ENCODE measurements at places on chromosomes 13 and 19.

DNA sequence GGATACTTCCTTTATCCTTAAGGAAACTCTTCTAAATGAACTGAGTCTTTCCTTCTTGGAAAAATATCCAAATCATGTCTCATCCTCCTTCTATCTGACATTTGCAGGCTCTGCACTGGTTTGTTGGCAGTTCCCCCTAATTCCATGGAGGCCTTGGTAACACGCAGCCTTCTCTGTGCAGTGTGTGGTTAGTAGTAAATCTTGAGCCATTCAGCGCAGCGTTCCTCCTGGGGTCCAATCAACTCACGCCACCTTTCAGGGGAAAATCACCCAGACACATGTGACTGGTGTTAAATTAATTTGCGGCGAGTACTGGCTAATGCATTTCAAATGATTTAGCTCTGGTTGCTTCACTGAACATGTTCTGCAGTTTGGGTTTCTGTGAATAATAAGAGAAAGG, 21.0 kb upstream of the CBY2 start:
- DNase-seq: no peak

GRCh38 chr19:28466107-28467045, 746.6 kb downstream of the UQCRFS1 start:
- DNase-seq: peak; percentile 12

GRCh38 chr19:16026131-16026530, 50.2 kb upstream of the TPM4 start:
- DNase-seq: no peak

GRCh38 chr19:3785938-3786824, at the start of gene MATK:
TSS of gene MATK (minus strand) at chr19:3786381. CDS start at chr19:3785135, 1,246 bp downstream.
- no peak for DNase-seq

DNA sequence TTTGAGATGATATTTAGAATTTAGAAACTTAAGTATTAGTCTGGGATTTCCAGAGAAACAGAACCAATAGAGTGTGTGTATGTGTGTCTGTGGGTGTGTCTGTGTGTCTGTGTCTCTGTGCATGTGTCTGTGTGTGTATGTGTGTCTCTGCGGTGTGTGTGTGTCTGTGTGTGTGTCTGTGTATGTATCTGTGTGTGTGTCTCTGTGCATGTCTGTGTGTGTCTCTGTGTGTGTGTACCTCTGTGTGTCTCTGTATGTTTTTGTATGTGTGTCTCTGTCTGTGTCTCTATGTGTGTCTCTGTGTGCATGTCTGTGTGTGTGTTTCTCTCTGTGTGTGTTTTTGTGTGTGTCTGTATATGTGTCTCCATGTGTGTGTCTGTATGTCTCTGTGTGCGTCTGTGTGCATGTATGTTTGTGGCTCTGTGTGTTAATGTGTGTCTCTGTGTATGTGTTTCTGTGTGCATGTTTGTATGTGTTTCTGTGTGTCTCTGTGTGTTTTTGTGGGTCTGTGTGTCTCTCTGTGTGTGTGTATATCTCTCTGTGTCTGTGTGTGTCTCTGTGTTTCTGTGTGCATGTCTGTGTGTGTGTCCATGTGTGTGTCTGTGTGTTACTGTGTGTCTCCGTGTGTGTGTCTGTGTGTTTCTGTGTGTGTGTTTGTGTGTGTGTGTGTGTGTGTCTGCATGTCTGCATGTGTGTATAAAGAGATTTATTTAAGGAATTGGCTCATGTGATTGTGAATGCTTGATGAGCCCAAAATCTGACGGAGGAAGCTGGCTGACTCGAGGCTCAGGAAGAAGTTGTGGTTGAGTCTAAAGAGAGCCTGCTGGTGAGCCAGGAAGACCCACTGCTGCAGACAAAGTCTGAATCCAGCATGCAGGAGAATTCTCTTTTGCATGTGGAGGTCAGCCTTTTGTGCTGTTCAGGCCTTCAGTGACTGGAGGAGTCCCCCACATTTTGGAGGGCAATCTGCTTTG, 22.2 kb downstream of the GPR42 start:
- no peak for DNase-seq

GRCh38 chr19:29841559-29842367, 30.0 kb downstream of the CCNE1 start:
- DNase-seq: no peak

- no peak for DNase-seq
Measured at GRCh38 chr13:41708713-41709112, 251.4 kb downstream of the RGCC start.

DNA sequence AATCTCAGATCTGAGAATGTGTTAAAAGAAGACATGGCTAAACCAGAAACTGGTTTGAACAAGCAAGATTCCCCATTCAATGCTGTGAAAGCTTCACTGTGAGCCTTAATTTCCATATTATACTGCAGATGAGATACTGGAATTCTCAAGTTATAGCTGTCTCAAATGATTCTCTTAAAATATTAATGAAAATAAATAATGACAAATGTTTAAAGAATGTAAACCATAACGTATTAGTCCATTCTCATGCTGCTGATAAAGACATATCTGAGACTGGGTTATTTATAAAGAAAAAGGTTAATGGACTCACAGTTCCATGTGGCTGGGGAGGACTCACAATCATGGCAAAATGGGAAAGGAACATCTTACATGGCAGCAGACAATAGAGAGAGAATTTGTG, 667.8 kb downstream of the SLITRK1 start:
- no peak for DNase-seq

DNA sequence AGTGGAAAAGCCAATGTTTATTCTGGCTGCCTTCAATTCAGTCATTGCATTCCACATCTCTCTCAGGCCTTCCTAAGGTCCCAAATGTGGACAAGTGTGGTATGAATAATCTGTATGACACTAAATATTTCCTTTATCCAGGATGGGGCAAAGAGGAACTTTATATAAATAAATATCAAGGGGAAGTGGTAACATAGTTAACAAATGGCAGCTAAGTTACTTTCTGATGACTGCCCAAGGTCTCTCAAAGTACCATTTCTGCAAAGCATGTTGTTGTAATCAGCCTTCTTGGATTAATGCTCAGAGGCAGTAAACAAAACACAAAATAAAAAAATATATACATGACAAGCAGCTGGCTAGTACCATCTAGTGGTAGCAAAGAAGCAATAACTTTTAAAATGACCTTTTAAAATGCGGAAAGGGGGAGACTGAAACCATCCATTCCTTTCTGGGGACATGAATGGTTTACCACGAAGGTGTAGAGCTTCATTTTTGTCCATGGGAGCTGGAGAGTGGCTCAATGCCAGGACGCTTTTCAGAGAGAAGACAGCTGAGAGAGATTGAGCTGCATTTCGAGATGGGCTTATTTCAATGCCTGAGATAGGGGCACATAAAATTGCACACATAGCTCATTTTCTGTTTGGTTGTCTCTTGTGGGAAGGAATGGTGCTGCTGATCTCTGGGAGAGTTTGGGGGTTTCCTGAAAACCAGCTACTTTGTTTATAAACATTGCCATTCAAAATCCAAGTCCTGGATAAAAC, 259.2 kb downstream of the RFC3 start:
- no peak for DNase-seq

- no peak for DNase-seq
Measured at GRCh38 chr13:36847606-36848005, 28.6 kb downstream of the RFXAP start.

DNA sequence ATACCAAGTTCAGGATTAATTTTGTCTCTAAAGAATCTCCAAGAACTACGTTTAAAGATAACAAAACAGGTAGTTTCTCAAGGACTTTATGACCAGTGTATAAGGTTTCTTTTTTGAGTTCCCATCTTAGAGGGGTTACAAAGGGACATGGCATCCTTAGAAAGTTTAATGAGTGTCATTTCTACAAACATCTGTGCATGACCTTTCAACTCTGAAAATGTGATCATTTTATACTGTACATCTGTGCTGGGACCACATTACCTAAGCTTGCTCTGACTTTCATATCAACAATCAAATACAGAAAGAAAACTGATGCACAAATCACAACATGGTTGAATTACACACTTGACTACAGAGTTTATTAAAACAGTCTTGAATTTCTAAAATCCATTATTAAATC, 37.1 kb downstream of the KLF12 start:
- no peak for DNase-seq

GRCh38 chr19:52335768-52336116, 301 bp upstream of the ZNF610 start:
- no peak for DNase-seq

- DNase-seq: no peak
Measured at GRCh38 chr19:56934438-56935090, 94.0 kb upstream of the PEG3 start.

- DNase-seq: no peak
Measured at GRCh38 chr13:43495732-43496131, 291.0 kb downstream of the ENOX1 start.

DNA sequence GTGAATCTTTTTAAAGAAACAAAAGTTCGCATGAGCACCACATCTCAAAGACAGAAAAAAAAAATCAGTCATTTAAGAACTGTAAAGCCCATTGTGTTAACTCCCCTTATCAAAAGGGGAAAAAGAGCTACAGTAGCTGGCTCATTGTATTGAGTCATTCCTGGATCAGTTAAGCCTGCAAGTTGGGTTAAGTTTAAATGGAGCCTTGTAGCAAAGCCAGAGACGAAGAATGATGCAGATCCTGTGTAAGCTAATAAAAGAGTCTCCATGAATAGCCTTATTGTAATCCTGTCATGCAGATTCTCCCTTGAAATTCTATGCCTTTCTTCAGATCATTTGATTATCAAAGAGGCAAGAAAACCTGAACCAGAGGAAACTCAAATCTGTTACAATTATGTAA, 83.8 kb downstream of the CRYL1 start:
- DNase-seq: no peak

GRCh38 chr13:55816976-55817601, 1323.6 kb upstream of the PRR20A start:
- DNase-seq: no peak

GRCh38 chr19:5696196-5697021, 6.3 kb downstream of the RPL36 start:
- DNase-seq: no peak

- peak; percentile 74 for DNase-seq
Measured at GRCh38 chr13:48769107-48769704, 115.5 kb downstream of the CYSLTR2 start.

- DNase-seq: no peak
Measured at GRCh38 chr13:114122127-114122511, 10.3 kb downstream of the RASA3 start.

DNA sequence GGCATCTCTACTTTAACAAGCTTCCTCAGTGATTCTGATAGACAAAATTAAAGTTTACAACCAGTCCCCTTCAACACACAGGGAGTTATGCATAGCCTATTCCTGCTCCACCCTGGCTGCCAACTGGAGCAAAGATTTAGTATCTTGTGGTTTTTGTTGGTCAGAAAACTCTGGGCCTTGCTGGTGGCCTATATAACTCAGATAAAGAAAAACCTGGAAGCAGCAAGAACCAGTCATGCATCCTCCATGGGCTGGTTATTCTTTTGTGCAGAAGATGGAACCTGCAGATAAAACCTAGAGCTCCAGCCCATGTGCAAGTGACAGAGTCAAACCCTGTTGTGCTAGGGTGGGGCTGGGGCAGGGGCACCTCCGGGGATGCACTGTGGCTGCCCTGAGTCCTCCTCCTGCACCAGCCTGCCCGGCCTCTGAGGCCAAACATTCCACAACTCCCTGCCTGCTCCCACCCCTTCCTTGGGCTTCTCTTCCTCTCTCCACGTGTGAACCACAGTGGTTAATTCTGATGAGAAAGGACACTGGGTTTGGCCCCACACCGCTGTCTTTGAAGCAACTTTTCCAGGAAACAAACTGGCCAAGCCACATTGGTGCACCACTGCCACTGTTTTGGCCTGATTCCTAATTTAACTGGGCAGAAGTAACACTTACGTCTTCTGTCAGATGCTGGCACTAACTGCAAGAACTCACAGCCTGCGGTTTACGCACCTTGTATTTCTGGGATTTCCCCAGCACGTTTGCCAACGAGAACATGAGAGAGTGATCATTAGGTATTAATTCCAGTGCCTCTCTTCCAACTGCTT, 23.3 kb upstream of the GGACT start:
- DNase-seq: no peak

DNA sequence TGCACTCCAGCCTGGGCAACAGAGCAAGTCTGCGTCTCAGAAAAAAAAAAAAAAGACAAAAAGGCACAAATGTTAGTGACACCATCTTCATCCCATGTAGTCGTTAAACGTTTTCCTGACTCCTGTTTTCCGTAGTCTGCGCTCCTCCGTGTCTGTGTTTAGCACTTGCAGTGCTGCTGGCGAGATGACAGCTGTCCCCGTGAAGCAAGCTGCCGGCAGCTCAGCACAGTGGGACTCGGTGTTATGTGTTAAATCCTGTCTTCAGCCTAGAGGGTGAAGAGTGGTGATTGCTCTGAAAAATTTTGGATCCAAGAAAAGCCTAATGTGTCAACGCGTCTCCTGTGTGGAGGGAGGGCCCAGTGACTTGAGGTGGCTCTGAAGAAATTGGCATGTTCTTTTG, 18.4 kb downstream of the UBXN6 start:
- no peak for DNase-seq

GRCh38 chr19:21677696-21678418, 89.5 kb downstream of the ZNF100 start:
- no peak for DNase-seq

GRCh38 chr13:113399755-113400149, 35.8 kb upstream of the GRTP1 start:
- no peak for DNase-seq

DNA sequence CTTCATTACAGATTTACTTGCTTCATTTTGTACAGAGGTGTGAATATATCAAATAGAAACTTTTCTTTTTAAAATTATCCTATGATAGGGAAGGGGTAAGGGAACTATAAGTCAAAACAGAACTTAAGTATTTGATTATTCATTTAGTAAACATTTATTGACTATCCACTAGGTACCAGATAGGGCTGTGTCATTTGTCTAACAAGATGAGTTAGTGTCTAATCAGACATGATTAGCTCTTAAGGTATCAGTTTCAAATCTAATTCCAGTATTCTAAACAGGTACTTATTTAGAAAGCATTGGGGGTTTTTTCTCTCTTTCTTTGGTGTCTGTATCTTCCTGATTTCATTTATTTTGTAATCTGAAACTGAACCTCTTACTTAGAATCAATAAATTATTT, 32.2 kb downstream of the CDADC1 start:
- DNase-seq: no peak

DNA sequence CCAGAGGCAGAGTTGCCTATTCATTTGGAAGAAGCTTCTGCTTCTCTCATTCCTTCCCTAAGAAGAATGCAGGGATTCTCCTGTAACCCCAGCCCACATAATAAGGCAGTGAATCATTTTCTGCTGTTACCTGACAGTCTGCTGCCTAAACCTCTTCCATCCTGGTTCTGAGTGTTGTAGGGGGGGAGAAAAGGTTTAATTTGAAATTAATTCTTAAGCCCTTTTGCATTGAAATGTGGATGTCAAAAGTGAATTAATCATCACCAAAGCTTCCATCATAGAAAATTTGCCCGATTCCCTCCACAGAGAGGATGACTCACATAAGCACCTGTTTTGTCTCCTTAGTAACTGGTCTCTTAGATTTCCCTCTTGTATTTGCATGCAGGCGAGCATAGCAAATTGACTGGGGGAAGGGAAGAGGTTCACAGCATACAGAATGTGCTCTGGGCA, 146.7 kb upstream of the FNDC3A start:
- no peak for DNase-seq

GRCh38 chr13:56735537-56735942, 405.2 kb upstream of the PRR20A start:
- DNase-seq: no peak
